IPS-NIHi11 (cell line): ENCODE measurements at places on chromosomes 3 and 15.

GRCh38 chr15:68232449-68232848 is 2.9 kb upstream of the CLN6 start:
- DNase-seq = no peak

GRCh38 chr3:139519998-139520737 is 19.4 kb downstream of the RBP1 start:
- DNase-seq = peak; percentile 72

- peak; percentile 61 for DNase-seq
These were observed 2.8 kb downstream of the MAGI1 start for GRCh38 chr3:66035763-66036477.

DNA sequence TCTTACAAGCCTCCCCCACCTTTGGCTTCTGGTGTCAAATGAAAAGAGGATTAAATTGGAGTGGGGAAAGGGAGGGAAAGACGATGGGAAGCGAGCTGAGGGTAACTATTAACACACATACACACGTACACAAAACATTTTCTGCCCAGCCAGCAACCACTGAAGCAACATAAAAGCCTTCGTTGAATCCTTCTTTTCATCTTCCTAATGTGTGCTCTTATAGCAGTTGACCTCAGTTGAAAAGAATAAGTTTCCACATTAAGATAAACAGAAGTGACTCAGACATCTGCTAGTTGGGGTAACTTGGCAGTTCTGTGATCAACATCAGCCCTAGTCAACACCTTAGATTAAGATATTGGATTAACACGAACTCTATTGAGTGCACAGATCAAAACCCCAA is 558.5 kb downstream of the MECOM start:
- no peak for DNase-seq

- DNase-seq = no peak
These were observed 60.0 kb upstream of the GADL1 start for GRCh38 chr3:30954426-30954825.

- no peak for DNase-seq
These were observed 183.8 kb downstream of the THRB start for GRCh38 chr3:24310887-24311286.

- DNase-seq = no peak
These were observed 38.7 kb downstream of the WWTR1 start for GRCh38 chr3:149619136-149619535.

DNA sequence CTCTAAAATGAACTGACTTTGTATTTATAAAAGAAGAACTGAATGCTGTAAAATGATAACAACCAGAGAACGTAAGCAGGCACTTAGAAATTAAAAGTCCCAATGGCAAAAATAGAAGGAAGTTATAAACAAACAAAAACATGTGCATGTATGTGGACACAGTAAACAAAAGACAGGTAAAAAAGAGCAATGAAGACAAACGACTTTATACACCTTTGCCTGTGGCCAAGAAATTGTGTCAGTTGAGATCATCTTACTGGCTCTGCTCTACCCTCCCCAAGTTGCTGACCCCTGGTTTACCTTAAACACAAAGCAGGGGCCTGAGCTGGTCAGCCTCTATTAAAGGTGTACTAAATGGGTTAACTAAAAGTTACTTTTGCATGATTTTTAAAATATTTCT is 41.7 kb upstream of the GP5 start:
- no peak for DNase-seq

GRCh38 chr3:44036850-44037249 is 204.8 kb upstream of the TOPAZ1 start:
- DNase-seq = no peak

DNA sequence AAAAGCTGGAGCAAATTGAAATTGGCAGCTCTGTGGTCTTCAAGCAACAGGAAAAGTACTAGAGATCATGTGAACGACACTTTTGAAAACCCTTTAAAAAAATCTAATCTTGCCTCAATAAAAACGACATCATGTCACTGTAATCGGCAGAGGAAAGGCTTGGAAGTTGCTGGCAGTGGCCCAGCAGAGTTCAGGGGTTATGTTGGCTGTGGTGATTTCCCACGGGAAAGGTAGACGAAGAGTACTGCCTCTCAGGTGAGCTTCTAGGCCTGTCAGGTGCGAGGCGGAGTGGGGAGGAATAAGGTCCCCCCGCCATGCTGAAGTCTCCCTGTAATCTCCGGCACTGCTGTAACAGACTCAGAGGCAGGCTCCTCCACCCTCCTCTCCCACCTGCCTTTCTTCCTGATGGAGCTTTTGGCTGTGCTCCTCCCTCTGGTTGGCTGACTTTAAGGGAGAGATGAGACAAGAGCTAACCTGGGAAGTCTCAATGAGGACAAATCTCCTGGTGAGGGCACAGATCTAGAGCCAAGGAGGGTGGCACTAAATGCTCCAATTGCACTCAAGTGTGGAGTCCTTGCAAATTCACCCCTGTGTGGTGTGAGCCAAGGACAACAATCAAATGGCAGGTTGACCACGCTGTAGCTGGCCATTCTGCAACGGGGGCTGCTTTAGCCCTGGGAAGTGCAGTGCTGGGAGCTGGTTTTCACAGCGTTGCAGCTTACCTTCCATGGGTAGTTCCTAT is 18.7 kb upstream of the HES1 start:
- no peak for DNase-seq

DNA sequence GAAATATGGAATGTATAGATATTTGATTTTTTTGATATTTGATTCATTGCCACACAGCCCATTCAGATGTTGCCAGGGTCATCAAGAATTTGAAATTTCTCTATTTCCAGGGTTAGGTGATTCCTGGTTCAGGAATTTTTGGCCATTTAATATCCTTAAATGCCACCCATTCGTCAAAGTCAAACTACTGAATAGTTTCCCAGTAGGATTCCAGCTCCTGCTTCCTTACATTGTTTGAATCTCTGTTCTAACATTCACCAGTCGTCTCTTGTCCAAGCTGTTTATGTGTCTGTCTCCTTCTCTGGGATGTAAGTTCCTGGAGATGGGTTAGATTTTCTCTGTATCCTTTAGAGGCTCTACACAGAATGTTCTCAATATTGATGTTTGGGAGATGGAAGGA is 124.9 kb upstream of the TLE3 start:
- DNase-seq = no peak

DNA sequence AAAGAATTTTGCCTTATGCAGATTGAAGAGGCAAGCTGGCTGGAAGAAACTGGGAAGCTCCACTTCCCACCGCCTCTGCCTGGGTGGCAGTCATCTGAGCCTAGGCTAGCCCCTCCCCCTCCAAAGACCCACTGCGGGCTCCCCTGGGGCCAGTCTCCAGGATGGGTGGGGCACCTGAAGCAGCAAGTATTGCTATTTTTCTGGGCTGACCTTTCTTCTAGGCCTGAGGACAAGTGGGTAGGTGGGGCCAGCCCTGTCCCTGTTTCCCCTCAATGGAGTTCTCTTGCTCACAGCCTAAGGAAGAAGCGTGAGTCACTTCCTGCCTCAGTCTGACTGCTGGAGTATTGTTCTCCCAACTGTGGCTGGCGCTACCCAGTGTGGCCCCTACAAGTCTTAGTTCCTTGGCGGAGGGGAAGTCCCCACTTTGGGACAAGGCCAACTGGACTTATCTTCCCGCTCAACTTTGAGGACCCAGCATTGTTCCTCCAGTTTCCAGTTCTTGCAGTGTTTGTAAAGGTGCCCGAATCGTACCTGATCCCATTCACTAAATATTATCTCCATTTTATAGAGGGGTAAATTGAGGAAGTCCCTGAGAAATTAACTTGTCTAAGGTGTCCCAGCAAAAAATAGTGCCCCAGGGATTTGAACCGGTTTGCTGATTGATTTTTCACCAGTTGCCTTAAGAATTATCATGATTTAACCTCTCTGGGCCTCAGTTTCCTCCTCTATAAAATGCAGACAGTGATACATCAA is 1.4 kb downstream of the FURIN start:
- peak; percentile 42 for DNase-seq

DNA sequence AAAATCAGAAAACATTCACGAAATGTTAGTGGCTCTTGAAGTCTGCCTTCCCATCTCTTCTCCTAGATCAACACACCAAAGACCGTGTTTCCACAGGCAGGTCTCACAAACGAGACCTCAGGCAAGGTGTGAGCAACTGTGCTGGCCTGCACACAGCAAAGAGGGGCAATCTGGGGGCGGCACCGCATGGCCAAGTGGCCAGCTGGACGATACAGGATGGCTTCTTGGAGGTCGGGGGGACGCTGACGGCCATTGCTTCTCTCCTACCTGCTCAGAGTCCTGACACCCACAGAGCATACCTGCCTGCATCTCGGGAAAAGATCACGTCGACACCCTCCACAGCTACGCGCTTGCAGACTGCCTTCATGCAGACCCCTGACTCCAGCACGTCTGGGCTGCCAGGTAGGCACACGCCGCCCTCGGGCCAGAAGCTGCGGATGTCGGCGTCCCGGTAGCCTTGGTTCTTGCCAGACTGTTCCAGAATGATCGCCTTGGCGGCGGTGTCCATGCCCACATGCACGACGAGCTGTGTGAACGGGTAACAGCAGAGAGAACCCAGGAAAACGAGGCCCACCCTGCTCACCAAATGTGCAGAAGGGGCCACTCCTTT is 38.4 kb downstream of the PGPEP1L start:
- DNase-seq = no peak

DNA sequence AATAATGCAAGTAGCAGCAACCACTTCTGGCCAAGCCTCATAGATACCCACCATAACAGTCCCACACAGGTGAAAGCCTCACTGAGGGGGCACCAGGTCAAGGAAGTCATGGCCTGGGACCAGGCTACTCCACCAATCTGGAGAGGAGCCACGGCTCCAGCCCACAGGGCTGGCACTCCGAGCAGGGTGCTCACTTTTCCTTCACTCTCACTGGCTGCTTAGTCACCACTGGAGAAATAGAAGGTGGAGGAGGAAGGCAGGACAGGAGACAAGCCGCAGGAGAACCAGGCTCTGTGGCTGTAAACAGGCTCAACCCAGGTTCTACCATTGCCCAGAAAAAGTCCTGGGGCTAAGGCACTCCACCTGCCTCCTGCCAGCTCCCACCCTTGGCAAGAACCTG is 1.2 kb downstream of the USP19 start:
- DNase-seq = no peak

DNA sequence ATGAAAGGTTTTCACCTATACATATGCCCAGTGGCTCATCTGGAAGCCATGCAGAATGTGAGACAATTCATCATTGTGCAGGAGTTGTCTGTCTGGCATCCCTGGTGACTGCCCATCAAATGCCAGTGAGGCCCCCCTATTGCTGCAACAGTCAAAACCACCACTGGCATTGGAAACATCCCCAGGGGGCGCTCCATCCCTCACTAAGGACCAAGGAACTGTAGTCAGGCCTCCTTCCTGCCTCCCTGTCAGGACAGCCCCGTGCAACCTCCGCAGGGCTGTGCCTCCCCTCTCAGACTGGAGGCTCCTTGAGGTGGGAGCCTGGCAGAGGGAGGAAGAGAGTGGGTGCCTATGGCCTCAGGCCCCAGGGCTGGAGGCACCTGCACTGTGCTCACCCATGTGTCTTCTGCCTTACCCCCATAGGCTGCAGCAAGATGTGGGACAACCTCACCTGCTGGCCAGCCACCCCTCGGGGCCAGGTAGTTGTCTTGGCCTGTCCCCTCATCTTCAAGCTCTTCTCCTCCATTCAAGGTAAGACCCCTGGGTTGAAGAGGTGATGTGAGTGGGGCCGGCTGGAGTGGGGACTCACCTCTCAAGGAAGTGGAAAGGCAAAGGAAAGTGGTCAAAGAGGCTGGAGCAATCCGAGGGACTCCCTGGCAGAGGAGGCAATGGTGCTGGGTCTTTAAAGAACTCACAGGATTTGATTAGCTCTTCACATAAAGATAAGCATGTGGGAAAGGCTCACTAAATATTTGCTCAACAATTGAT is 16.5 kb downstream of the VIPR1 start:
- peak; percentile 59 for DNase-seq

GRCh38 chr3:50675179-50676030 is 678 bp downstream of the DOCK3 start:
- peak; percentile 85 for DNase-seq

DNA sequence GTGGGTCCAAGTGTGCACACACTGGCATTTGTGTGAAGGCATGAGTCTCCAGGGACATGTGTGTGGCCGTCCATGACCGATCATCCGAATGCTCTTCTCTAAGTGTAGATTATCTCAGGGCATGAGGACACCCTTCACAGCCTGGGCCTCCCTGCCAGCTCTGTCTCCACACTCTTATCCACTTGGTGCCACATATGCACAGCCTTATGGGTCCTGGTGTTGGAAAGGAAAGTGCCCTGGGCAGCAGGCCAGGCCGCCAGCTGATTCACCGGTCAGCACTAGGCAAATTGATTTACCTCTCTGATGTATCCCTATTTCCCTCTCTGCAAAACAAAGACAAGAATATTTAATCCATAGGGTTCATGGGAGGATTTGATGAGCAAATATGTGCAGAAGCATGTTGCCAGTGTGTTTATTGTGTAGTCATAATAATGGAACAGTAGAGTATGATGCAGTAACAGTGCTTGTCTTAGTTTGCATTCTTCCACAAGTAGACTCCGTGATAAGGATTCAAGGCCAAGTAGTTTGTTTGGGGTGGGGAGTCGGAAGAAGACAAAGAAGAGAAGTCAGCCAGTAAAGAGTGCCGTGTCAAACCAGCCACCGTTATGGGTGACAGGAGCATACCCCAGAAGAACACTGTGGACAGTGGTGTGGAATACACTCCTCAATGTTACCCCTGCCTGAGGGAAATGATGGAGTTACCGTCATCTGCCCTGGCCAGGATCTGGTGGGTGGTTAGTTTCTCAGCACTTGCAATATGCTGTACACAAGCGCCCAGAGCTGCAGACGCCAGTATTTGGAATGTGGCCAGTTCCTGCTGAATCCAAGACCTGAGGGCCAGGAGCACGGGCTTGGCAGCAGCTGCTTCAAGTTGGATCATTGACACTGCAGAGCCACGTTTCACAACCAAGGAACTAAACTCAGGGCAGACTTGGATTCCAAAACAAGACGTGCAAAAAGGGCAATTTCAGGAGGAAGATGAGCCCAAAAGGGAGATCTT is 85.1 kb downstream of the MTHFS start:
- DNase-seq = no peak

GRCh38 chr3:114043205-114043604 is 13.1 kb downstream of the CCDC191 start:
- no peak for DNase-seq

DNA sequence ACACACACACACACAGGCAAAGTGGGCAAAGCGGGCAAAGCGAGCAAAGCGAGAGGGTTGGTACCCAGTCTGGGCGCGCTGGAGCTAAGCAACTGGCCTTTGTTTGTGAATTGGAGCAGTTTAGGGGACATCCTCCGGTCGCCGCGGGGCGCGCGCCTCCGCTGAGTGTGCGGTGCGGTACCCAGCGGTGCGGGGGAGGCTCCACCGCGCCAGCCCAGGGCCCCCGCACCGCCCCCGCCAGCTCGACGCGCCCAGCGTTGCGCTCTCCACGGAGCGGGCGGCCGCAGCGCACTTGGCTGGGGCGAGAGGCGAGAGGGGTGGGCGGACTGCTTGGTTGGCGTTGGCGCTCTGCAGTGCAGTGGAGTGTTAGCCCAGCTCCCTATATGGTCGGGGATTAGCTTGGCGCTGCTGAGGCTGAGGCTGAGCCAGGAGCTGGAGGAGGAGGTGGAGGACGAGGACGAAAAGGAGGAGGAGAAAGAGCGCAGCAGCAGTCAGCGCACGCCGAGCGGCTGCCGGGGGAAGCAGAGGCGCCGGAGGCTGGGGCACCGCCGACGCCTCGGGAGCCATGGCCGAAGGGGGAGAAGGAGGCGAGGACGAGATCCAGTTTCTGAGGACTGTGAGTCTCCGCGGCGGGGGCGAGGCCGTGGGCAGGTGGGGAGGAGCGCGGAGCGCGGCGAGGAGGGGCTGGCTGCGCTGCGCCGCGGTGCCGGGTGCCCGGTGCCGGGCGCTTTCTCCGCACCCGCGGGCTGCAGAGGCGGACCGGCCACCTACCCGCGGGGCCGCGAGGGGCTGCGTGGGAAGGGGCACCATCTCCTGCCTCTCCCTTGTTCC is at the start of gene RYR3:
RYR3 (plus strand) TSS at position 487 of the 831 bp plus-strand sequence; CDS start at position 566, 79 bp downstream.
- DNase-seq = peak; percentile 73
